Activated CD4-positive, alpha-beta T cell treated with anti-CD3 and anti-CD28 coated beads, Interleukin-2, amount 50 U/mL, for 4 hours (primary cell): ENCODE measurements at places on chromosomes 2 and 18.
A peak's percentile ranks its signal among the peaks of the same experiment; 100 is the strongest.

GRCh38 chr18:25125680-25126079, 226.3 kb downstream of the ZNF521 start:
- DNase-seq, result no peak

DNA sequence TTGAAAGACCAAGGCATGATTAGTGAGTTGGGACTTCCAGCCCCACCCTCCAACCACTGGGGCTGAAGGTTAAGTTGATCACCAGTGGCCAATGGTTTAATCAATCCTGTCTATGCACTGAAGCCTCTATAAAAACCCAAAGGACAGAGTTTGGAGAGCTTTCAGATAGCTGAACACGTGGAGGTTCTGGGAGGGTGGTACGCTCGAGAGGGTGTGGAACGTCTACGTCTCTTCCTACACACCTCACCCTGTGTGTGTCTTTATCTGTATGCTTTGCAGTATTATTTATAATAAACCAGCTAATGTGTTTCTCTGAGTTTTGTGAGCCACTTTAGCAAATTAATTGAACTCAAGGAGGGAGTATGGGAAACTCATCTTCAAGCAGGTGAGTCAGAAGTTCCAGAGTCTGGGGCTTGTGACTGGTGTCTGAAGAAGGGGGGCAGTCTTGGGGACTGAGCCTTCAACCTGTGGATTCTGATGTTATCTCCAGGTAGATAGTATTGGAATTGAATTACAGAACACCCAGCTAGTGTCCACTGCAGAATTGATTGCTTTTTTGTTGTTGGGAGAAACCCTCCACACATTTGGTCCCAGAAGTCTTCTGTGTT, 20.3 kb downstream of the ACTR3 start:
- DNase-seq, result peak; percentile 69

GRCh38 chr2:45851111-45851510, 199.6 kb downstream of the PRKCE start:
- DNase-seq, result no peak

GRCh38 chr2:121707344-121707919, 29.2 kb downstream of the NIFK start:
- DNase-seq, result no peak

DNA sequence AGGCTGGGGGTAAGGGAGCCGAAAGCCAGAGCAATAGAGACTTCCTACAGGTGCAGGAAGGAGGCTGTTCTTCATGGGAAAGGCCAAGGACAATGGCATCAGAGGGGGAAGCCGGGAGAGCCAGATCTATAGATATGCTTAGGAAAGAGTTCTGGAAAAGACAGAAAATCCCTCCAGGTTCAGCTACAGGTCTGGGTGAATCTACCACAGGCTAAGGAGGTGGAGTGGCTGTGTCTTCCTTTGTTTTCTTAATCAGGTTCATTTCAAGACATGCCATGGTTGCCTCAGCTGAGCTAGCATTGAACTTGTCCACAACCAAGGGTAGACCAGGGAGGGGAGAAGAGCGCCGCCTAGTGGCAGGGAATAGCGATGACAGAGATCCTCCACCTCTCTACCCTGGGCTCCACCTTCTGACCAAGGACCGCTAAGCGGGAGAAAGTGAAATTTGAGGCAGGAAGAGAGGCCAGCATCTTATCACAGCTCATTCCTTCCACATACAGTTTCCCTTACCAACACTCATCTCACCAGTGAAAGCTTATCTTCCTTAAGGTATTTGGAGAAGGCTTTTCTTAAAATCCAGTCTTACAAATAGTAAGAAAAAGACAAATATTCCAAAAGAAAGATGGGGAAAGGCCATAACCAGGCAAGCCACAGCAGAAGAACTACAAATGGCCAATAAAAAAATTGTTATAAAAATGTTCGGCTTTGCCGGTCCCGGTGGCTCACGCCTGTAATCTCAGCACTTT, 74.2 kb downstream of the VIT start:
- peak; percentile 4 for DNase-seq

- DNase-seq, result no peak
Measured at GRCh38 chr2:45855374-45855773, 203.9 kb downstream of the PRKCE start.

- DNase-seq, result no peak
Measured at GRCh38 chr2:229974266-229974665, 52.0 kb downstream of the FBXO36 start.

DNA sequence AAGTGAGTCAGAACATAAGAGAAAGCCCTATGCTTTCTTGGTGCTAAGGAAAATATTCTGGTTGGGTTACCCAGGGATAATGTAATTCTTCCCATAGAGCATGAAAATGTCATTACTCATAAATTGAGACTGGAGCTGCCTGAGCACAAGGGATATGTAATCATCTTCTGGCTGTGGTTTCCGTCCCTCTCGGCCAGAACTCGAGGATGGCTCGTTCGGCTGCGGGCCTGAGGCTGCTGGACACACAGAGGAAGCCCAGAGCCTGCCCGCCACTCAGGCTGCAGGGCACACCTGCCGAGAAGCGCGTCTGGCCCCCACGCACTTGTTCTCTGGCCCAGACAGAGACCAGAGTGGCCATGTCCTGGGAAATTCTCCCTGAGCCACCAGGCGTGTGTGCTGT, 104.9 kb downstream of the ASAP2 start:
- no peak for DNase-seq

- DNase-seq, result no peak
Measured at GRCh38 chr2:18763338-18763737, 174.0 kb upstream of the NT5C1B start.

DNA sequence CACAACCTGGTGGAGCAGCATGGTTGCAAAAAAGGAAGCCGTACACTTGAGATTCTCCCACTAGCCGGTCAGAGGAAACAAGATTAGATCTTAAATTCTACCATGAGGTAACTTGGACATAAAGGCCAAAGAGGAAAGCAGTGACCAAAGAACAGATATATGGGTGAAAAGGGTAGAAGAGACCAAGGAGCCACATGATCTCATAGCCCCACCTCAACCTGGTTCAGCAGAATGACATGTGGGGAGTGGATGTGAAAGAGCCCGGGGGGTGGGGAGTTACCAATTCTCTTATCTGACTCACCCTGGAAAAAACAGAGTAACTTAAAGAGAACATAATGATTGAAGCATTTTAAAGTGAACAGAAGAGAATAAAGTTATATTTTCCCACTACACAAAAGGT, 683.0 kb downstream of the DSC3 start:
- DNase-seq, result no peak

DNA sequence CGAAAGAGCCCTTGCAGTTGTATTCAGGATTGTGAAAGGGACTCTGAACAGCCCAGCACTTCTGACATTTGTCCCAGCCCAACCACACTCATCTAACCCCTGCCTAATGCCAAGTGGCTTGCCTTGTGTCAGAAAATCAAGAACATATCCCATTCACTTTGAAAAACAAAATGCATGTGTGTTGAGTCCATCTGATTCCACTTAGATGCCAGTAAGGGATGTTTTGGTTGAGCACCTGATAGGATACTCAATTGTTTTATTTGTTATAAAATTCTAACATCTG, 776.8 kb downstream of the BCL11A start:
- no peak for DNase-seq

GRCh38 chr2:120319123-120319522, 26.8 kb upstream of the INHBB start:
- DNase-seq, result no peak

DNA sequence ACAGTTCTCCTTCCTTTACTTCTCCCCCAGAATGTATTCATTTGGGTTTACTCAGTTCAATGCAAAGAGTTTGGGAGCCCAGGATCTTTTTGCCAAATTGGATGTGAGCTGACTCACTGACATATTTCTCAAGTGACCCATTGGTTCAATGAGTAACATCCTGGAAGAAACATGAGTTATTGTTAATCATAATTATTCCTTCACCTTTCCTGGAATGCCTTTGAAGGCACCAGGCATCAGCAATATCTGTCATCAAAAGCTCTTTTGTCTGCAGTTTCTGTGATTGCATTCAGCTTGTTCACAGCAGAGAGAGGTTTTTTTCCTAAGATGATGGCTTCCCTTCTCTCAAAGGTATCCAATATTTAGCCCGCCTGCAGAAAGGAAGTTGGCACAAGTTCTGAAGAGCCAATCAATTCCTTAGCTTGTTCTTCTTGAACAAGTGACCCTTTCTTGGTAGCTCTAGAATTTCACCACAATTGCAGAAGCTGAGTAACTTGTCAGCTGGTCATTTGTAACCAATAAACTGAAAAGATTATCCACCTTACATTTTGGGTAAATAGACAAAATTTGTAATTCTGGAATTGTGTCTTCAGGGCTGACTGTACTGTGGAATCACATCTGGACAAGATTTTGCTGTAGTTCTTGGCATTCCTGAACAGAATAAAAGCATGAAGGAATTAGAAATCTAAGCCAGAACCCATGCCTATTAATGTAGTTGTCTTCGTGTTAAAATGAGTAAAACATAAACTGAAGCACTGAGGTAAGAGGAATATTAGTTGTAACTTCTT, 72.2 kb upstream of the TMEM17 start:
- DNase-seq, result no peak

GRCh38 chr2:226698671-226699070, 100.9 kb downstream of the IRS1 start:
- DNase-seq, result no peak

DNA sequence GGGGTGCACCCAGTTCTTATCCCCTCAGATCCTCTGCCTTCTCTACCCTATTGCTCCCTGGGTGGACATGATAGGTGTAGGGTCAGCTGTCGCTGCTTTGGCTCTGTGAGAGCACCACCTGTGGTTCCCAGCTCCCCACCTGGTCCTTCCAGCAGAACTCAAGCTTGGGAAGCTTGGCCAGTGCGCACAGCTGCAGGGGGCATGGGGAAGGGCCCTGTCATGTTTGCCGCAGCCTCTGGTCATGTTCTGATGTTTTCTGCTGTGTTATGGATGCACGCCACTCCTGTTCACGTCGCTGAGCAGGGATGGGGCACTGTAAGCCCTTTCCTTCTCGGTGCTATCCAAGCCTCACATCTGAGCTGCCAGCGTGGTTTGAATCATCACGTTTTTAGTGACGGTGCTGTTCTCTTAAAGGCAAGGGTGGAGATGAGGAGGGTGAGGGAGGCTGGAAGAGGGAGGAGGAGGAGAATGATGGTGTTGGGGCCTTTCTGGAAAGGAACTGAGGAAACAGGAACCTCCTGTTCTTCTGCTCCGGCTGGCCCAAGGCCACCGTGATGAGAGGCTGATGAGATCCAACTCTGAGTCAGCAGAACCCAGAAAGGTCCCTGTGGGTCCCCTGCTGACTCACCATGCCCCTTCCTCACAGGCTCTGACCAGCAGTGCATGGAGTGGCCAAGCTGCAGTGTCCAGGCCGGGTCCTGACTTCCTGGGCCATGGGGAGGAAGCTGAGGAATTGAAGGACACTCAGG, 78.0 kb downstream of the LIPG start:
- no peak for DNase-seq

- DNase-seq, result no peak
Measured at GRCh38 chr2:229243890-229244560, 27.1 kb downstream of the PID1 start.

DNA sequence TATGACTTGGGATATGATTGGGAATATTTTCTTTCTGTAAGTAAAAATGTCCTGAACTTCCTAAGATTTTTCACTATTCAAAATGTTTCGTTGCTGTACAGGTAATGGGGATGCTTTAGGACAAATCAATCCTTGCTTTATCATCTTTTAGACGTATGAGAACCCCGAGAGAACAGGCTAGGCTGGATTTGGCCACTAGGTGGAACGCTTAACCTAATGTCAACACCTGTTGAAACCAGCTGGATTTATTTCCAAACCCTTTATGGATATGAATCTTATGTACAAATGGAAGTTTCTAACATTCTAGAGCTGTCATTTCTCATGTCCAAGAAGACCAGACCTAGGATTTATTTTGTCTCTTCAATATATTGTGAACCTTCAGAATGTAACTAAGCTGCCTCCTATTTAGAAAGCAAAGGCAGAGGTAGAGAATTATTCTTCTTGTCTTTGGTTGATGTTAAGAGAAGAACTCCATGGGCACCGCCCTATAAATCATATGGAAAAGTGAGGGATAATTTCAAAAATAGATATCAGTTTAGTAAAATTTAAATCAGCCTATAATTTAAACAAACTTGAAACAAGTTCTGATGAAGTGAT, 96.7 kb downstream of the PMAIP1 start:
- DNase-seq, result no peak

GRCh38 chr18:22314420-22314819, 103.3 kb downstream of the CTAGE1 start:
- no peak for DNase-seq

DNA sequence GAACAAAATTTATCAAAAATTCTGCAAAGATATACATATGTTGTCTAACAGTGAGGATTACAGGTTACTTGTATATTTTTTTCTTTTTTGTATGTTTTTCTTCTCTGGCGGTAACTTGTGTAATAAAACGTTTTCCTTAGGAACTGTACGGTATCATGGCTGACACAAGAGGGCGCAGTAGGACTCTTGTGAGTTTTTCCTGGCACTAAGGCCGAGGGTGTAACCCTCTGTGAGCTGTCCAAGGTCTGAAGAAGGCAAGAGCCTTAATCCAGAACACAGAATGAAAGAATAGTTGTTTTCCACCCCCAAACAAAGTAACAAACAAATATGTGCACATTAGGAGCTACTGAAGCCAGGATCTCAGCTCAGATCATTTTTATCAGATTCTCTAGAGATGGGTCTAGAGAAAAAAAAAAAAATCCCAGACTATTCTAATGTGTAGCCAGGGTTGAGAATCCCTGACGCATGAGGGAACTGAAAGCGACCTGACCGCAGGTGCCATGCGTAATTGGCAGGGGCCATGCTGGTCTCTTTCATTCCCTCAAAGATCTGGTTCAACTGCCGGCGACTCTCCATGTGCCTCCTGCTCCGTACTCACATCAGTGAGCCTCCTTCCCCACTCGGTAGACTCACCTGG, 27.0 kb downstream of the TMEM200C start:
- DNase-seq, result no peak

GRCh38 chr2:160406591-160407392, 86.8 kb downstream of the RBMS1 start:
- DNase-seq, result peak; percentile 78

DNA sequence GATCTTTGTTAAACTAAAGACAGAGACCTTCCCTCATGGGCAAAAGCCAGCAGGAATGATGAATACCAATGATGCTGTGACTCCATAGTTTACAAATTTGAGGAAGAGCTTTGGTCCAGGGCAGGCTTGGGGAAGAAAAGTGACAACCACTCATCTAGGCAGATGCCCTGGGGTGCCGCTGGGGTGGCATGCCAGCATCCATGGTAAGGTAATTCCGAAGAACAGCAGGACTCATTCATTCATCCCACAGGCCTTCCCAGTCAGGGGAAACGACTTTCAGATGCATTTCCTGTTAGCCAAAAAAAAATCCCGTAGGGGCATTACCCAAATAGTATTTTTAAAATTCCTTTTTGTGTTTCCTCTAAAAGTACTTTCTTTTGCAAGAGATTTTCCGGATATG, 180.7 kb upstream of the SERPINE2 start:
- DNase-seq, result no peak

DNA sequence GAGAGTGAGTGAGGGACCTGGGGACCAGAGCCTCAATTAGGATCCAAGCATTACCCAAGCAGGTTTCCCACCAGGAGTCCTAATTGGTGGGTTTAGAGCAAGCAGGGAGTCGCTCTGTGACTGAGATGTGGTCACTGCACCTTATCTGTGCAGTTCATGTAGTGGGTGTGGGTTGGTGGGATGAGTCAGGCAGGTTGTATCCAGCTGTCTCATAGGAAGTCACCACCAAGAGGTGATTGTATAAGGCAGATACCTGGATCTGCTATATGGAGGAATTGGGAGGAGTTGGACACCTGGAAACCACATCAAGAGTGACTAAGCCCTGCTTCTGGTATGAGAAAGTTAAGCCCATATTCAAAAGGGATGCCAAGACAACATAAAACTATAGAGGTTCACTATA, 106.8 kb downstream of the ARHGAP28 start:
- no peak for DNase-seq
